ENCODE measurements at places on chromosomes 7 and 10.

GRCh38 chr7:137978464-137979237, 23.2 kb downstream of the CREB3L2 start:
- DNase-seq, result no peak

GRCh38 chr10:63388421-63389031, 77.3 kb downstream of the JMJD1C start:
- no peak for DNase-seq

DNA sequence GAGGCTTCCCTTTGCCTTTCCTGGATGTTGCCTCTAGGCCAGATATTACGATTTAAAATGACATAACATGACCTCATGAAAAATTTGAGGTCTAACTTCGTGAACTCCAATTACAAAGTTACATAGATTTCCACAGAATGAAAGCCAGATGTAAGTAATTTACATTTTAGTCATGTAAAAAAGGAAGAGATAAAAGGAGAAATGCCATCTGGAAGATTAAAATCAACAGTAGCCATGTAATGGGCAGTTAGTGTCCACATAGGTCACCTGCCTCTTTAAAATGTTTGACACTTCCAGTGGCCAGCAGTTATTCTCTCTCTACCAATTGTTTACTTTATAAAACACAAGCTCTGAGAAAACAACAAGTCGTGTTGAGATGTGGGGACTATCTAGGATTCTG, 4.1 kb upstream of the VSTM2A start:
- no peak for DNase-seq

- no peak for DNase-seq
These were observed 298.6 kb downstream of the REEP3 start for GRCh38 chr10:63819753-63820329.

GRCh38 chr7:157355784-157356511, 19.1 kb downstream of the DNAJB6 start:
- DNase-seq, result no peak

DNA sequence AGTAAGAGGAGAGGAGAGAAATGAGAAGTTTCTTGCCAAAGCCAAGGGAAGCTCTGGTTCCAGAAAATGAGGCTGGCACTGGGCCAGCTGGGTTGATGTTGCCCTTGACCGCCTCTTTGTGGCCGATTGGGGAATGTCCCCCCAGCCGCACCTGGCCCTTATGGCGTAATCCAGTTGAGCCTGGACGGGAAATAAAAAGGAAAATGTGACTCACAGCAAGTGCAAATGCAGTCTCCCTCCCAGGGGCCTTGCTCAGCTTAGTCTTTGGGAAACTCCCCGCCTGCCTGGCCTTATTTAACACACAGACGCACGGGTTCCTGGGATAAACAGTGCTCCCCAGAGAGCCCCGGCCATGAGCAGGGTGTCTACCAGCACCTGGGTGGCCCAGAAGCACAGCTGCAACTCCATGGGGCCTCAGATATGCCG, 174.8 kb downstream of the KIAA1217 start:
- no peak for DNase-seq

DNA sequence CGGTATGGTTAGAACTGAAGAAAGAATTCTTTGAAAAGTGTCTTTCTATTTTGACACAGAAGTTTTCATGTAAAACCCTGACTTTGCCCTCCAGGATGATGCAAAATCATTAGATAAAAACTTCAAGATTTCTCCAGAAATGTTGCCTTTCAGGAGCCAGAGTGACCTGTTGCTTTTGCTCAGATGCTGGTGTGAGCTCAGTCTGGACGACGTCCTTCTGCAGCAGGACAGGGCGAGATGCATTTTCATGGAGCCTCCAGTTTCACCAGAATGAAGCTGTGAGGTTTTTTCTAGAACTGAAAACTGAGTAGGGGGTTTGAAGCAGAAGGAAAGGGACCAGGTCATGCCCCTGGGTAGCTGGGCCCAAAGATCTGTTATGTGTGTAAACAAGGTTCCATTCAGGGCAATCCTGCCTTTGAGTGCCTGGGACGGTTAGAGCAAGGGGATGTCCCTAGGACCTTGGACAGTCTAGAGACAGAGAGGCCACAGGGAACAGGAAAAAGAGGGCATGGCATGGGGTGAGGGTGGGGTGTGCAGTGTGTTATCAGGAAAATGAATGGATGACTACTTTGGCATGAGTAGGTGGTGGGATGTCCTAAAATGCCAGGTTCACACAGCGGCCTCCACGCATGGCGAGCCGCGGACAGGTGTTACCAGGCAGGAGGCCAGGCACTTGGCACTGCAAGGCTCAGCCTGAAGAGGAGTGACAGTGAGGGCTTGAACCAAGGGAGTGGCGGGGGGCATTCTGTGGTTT, 356.3 kb downstream of the CXCL12 start:
- DNase-seq, result no peak

GRCh38 chr10:28661035-28661434, 16.3 kb upstream of the BAMBI start:
- DNase-seq, result no peak

DNA sequence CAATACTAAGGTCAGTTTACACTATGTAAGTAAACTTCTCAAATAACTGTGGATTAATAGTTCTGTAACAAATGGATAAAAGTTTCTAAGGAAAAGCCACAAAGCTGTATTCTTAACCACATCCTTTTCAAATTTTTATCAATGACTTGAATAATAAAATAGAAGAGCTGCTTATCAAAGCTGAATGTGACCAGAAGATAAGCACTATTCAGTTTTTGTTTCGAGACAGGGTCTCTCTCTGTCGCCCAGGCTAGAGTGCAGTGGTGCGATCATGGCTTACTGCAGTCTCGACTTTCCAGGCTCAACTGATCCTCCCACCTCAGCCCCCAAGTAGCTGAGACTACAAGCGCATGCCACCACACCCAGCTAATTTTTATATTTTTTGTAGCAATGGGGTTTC, 17.0 kb downstream of the UPF2 start:
- DNase-seq, result no peak

GRCh38 chr7:143373255-143373794, 7.8 kb upstream of the ZYX start:
- DNase-seq, result no peak

- peak; percentile 3 for DNase-seq
These were observed 204.6 kb downstream of the ARHGAP21 start for GRCh38 chr10:24518981-24519597.

GRCh38 chr10:45425621-45426563, 51.9 kb downstream of the ALOX5 start:
- no peak for DNase-seq

DNA sequence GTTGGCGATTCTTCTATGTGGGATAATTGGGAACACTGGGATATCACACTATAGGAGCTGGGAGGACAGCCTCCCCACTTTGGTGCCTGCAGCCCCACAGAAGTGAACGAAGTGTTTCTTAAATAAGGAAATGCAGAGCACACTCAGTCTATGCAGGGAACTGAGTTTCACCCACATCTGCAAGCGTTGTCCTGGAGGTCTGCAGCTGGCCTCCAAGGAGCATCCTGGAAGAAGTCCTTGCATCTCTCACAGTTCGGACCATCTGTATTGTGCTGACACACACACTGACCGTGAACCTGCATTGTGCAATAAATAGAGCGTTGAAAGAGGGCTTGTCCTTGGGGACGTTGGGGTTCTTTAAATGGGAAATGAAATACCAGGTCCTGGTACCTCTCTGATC, 25.8 kb downstream of the LAMB4 start:
- no peak for DNase-seq

GRCh38 chr10:58414270-58415041, 29.2 kb downstream of the TFAM start:
- no peak for DNase-seq

DNA sequence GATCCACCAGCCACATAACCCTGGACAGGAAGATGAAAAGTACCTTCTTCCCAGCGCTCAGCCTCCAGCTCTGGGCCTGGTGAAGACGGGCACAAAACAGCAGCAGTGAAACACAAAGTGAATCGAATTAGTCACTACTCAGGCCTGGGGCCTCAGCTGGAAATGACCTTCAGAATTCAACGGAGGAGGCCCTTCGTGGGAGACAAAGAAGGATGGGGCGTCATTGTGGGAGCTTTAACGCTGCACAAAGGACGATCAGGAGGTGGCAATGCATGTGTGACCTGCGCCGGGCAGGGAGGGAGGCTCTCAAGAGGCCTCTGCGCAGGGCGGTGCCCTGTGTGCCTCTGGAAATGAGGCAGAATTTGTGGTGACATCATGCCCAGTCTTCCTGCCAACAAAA, 161.9 kb downstream of the DNAJB6 start:
- no peak for DNase-seq

DNA sequence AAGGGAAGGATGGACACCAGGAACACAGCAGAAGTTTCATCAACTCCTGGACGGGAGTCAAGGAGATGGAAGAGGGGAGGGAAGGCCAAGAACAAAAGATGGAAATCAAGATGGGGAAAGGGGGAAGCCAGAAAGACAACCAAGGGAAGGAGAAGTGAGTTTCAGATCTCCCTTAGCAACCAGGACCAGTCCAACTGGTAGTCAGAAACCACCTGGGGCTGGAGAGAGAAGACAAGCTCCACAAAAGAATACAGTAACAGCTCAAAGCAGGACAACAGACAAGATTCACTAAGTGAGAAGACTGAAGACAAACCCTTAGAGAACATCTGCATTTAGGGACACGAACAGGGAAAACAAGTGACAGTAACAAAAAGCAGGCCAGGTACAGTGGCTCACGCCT, 30.6 kb downstream of the CDCA7L start:
- no peak for DNase-seq

DNA sequence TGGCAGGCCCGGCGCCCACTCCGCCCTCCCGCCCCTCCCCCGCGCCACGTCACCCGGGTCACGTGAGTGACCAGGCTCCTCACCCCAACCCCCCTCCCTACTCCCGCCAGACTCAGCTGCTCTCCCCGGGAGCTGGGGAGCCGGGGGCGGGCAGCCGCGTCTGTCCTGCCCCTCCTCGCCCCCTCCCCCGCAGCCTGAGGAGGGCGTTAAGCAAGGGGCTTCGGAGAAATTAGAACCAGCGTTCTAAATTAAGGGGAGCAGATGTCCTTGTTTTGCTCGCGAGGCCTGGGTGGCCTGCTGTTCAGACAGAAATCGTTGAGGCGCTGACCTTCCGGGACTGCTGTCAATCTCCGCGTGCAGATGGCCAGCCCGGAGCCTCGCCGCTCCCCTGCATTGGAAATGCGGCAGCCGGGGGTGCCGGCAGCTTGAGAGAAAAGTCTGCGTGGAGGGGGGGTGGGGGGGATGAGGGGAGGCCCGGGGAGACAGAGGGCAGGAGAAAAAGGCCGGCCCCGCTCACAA, 102.2 kb upstream of the ZNF438 start:
- DNase-seq, result peak; percentile 27

DNA sequence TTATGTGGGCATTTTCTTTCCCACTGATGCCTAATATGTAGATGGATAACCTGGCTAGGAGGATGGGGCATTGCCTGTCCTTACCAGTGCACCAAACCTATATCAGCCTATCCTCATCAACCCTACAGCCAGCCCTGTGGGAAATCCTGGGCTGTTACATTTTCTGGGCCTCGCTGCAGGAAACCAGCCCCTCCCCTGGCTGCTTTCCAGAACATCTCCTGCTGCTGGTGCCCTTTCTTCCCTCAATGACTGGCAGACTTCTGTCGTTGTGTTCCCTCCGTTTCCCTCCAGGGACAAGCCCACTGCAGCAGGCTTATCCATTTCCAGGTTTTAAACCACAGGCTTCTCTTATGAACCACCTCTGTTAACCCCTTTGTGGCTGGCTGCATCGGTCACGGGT, 486.1 kb upstream of the COBL start:
- DNase-seq, result no peak

DNA sequence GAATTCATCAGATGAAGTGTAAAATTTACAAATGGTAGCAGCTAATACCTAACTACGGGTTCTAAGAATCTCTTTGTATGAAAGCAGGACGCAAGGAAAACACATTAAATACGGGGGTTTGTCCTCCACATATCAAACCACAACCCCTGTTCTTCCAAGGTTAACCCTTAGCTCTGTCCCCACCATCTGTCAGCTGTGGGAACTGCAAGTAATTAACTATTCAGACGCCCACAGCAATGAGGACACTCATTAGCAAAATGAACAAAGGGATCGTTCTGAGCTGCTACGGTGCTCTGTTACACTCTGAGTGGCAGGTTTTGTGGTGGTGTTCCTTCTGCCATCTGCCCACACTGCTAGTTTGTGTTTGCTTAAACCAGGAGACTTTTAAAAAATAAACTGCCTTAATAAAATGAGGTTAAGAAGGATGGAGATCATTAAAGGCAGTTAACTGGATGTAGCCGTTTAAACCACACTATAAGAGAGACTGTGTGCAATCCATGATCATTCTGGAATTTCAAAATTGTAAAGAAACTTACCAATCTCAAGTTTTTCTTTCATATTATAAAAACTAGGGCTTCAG, 51.4 kb downstream of the C10orf67 start:
- DNase-seq, result no peak

- DNase-seq, result no peak
These were observed 24.0 kb upstream of the HABP2 start for GRCh38 chr10:113528876-113529275.

GRCh38 chr7:120327054-120327453, 54.1 kb downstream of the KCND2 start:
- no peak for DNase-seq

DNA sequence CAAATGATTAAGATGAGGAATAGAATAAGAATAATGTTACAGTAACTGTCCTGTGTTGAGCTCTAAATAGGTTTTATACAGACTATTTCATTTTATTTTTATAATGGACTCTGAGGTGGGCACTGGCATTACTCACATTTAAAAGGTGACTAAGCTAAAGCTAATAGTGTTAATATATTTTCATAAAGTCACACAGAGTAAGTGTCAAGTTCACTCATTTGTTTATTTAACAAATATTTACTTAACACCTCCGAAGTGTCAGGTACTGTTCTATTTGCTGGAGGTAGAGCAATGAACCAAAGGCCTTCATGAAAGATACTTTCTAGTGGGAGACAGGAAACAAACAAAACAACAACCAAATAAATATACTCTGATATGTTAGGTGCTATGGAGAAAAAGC, 44.0 kb downstream of the ASB4 start:
- no peak for DNase-seq

- no peak for DNase-seq
These were observed 9.7 kb downstream of the ATP5MF start for GRCh38 chr7:99456288-99456687.

DNA sequence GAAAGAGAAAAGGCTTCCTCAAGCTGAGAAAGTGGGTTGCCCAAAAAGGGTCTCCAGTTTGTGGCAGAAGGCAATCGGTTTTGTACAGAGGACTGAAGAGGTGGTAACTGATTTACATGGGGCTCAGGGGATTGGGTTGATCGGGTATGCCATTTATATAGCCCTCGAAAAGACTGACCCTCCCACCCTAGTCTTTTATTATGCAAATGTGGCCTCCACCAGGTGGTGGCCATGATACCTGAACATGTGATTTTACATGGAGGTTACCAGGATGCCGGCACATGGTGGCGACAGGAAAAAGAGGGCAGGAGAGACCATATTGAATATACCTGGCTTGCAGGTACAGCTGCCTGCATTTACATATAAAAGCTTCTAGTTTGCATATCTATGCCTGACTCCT, 36.7 kb downstream of the ATE1 start:
- no peak for DNase-seq

GRCh38 chr7:25031432-25031831, 51.5 kb upstream of the OSBPL3 start:
- DNase-seq, result no peak

- no peak for DNase-seq
These were observed 36.7 kb downstream of the ZC3HAV1 start for GRCh38 chr7:139072796-139073195.

GRCh38 chr7:152733286-152733934, 26.1 kb upstream of the ACTR3B start:
- DNase-seq, result no peak

GRCh38 chr10:98078774-98079173, 48.4 kb upstream of the CRTAC1 start:
- no peak for DNase-seq

Measured in effector memory CD8-positive, alpha-beta T cell (primary cell).